Activated CD4-positive, alpha-beta T cell treated with anti-CD3 and anti-CD28 coated beads, Interleukin-2, amount 50 U/mL, for 24 hours (primary cell): ENCODE measurements at places on chromosomes 5 and 9.

DNA sequence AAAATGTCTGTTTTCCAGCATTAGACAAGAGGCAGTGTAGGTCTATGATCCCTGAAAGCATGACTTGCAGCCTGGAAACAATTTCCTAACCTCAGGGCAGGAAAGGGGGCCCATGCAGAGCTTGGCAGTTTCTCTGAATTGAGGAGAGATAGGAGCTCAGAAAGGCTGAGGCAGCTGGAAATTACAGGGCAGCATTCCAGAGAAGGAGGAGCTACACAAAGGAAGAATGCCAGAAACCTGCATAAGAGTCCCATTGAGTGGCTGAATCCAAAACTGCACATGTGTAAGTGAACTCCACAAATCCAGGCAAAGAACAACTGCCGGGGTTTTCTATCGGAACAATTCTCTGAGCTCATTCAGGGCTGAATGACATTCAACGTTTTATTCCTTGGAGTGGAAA, 346.8 kb downstream of the PIK3R1 start:
- no peak for DNase-seq

DNA sequence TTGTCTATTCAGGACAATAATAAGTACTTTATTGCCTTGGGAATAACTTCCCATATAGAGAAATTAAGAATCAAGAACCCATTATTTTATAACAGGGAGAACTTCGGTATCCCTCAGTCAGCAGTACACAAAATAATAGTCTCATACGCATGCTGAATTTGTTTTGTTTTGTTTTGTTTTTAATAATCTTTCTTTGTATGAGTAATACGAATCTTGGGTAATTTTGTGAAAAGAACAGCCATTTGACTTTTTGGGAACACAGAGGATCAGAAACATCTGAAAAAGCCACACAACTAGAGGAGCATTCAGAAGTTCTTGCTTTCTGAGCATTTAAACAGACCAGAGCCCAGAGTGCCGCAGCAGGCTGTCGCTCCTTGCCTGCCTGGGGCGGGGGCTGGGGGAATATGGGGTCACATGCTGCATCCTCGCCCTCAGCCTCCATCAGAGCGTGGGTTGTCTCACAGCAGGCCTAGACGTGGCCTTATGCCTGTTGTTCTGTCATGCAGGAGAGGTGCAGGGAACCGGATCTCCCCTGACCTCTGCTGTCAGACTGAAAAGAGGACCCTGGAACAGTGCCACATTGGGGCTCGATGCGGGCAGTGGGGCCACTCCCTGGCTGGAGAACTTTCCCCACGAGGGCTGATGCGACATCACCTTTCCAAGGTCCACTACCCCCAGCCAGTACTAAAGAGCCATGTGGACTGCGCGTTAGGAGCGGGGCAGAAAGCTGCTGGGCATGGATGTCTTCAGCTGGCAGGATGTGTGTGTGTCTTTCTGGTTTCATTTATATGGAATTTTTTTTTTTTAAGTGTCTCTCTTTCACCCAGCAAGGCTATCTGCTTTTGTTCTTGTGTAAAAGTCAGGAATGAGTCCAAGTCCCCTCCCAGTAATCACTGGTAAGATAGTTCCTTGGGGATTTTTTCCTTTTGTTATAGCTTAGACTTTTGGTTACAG, 133.4 kb upstream of the OTULINL start:
- DNase-seq = no peak

GRCh38 chr5:139387611-139388197, 2.0 kb downstream of the MZB1 start:
- no peak for DNase-seq

GRCh38 chr9:126232461-126232860, 94.2 kb upstream of the MVB12B start:
- no peak for DNase-seq

DNA sequence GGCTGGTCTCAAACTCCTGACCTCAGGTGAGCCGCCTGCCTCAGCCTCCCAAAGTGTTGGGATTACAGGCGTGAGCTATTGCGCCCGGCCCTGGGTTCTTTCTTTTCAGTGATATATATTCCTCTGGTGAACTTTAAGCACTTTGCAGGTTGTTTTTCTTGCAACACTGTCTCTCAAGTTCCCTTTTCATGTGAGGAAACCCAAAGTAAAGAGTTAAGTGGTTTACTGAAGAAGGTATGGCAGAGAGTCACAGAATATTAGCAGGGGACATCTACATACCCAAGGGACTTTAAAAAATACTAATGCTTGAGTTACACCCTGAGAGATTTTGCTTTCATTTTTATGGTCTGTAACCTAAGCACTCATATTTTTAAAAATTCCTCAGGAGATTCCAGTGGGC, 6.7 kb upstream of the GAPT start:
- no peak for DNase-seq

DNA sequence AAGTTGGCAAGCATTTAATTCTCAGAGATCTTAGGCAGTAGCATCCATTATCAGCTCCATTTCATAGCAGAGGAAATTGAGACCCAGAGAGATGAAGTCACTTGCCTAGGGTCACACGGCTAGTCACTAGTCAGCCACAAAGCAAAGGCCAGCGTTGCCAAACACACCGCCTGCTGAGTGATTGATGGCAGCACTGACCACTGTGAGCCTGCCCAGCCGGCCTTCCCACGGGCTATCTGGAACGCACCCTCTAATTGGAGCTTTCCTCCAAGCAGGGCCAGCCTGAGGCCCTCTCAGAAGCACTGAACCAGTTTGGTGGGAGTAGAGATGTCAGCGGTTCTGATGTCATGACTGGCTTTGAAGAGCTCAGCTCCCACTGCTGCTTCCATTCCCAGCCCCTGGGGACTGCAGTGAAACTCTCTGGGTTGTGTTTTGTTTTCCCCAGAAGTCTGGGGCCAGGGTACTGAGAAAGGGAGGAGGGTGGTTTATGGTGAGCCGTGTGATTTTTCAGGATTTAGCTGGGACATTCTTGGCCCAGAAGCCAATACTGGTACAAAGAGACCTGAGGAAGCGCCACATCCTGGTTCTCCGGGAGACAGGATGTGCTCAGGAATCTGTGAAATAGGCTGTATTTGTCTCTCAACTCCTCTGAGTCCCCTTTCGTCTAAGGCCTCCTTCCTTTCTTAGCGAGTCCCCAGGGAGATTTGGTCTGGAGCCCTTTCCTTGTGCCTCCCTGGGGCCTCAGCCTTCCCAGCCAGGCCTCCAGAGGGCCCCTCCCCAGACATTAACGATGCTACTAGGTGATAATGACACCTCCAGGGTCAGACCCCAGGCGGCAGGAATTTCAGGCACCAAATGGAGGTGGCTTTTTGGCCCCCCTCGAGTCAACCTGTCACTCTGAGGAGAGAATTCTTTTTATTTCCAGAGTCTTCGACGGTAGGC, 44.5 kb downstream of the SPRY4 start:
- DNase-seq = no peak
